Right renal pelvis (tissue), 4 donors: ENCODE measurements at places on chromosomes 16 and 17.

DNA sequence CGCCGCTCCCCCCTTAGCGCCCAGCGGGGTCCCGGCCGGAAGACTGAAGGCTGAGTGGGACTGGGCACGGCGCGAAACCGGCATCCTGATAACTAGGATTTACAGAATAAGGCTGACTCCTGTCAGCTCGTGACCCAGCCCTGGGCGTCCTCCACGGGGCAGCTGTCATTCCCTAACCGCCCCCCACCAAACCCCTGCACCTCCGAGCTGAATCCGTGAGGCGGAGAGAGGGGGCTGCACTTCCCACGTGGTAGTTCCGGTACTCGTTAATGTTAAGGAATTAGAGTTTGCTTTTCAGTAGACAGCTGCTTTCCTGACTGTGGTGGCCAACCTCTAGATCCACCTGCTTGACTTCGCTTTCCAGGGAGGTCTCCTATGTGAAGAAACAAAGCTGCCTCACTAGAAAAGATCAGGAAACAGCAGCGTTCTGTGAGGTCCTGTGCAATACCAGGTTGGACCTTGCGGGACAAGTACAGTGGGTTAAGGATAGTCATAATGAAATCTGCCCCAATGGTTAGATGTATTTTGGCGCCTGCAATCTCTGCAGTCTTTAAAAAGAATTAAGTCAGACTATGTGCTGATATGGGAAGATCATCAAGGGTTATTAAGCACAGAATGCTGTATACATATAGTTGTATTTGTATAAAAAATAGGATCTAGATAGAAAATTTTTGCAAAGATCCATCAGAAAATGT is 1.1 kb upstream of the WBP2 start:
- DNase-seq, result no peak

DNA sequence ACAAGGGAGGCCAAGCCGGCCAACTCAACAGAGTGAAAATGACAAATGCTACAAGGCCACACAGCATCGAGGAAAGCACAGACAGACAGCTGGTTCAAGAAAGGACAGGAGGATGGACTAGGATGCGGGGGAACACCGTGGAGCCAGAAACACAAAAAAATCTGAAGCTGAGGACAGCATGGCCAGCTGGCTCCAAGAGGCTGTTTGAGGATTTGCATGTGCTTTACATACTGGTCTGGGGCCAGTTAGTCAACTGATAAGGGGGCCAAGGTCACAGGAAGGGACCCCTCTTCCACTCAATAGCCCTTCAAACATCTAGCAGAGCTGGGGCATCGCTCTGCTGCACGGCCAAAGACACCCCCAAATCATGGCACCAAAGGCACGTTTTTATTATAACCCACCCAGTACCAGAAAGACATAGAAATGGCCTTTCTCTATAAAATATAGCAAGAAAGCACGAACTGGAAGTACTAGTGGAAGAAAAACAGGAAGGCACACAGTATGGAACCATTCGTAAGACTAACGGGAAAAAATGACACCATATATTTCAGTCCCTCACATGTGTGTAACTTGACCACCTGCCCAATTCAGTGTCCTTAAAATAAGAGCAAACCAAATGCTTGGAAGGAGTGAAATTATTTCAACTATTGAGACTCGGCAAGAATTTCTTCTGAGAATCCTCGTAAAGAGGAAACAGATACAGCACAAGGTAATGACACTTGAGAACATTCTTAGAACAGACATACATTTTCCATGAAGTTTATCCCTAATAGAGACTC is 7.8 kb upstream of the SRL start:
- DNase-seq, result no peak

DNA sequence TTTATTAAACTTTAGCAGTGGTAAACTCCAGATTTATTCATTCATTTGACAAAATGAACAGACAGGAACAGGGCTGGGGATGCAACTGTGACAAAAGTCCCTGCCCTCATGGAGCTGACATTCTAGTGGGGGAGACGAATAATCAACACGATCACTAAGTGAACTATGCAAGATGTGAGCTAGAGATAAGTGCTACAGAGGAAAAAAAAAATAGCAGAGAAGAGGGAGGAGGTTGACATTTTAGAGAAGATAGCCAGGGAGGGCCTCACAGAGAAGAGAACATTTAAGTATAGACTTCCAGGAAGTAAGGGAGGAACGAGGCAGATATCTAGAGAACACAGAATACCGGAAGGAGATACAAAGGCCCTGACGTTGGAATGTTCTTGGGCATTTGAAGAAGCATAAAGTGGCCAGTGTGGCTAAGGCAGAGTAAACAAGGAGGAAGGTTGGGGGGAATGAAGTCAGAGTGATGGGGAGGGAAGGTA is 17.9 kb upstream of the AP1G1 start:
- no peak for DNase-seq

DNA sequence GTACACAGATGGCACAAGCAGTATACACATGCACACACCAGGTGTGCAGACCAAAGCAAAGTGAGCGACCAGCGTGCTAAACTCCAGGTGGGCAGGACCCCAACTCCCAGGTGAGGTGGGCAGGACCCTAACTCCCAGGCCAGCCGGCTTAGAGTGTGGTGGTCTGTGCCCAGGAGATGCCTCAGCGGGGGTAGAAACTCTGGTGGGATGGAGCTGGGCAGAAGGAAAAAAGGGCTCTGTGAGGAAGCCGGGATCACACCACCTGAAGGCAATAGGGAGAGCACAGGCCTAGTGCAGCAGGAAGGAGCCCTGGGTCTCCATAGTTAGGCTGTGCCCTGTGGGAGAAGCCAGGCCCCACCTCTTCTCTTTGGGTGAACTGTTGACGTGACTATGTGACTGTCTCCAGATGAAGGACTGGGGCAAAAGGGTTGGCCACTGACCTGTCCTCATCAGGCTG is 1.6 kb upstream of the FOXJ1 start:
- no peak for DNase-seq

DNA sequence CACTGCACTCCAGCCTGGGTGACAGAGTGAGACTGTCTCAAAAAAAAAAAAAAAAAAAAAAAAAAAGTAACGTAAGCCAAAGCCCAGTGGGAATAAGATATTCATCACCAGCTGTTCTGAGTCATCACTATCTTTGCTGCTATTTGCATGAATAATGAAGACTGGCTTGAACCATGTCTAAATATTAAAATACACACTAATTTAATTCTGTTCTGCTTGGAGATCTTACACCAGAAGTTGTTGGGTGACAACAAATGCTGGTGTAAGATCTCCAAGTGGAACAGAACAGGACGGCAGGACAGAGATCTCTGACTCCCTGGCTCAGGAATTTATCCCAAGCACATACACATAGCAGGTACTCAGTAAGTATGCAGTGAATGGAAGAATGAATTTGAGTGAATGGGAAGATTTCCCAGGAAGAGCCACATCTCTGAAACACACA is 19.6 kb downstream of the DNAH17 start:
- DNase-seq, result no peak

DNA sequence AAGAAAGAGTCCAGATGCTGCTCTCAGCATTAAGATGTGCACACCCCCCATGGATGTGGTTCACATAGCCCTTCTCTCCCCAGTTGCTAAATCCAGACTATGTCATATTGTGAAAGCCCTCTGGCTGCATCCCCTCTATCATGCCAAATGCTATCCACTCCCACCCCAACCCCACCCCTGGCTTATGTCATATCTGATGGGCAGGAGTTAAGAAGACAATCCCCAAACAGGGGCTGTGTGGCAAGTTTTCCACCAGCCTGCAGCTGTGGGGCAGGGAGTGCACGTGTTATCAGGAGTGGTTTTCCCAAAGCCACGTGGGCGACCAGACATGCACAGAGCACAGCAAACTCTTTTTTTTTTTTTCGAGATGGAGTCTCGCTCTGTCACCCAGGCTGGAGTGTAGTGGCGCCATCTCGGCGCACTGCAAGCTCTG is 10.0 kb downstream of the FAM117A start:
- no peak for DNase-seq

GRCh38 chr16:72840631-72841381 is 207.1 kb downstream of the ZFHX3 start:
- no peak for DNase-seq

DNA sequence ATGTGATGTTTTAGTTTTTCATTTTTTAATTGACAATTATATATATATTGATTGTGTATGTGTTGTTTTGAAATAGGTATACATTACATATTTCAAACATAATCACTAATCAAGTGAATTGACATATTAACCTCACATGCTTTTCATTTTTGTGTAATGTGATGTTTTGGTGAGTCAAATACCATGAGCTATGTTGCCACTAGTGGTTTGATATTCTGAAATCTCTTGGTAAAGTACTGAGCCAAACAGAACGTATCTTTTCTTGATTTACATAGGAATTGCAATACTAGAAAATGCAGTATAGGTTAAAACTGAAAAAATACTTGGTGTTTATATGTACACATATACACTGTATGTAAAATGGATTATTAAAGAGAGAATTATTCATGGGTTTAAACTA is 65.2 kb upstream of the SIAH1 start:
- no peak for DNase-seq

GRCh38 chr17:54876656-54877195 is 23.9 kb upstream of the TOM1L1 start:
- no peak for DNase-seq

DNA sequence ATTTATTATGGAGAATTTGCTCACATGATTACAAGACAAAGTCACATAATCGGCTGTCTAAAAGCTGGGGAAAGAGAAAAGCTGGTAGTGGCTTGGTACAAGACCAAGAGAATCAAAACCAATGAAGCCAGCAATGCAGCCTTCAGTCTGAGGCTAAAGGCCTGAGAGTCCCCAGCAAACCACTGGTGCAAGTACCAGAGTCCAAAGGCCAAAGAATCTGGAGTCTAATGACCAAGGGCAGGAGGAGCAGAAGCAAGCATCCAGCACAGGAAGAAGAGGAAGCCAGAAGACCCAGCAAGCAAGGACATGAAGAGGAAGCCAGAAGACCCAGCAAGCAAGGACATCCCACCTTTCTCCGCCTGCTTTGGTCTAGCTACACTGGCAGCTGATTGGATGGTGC is 250.6 kb upstream of the SALL1 start:
- no peak for DNase-seq

- DNase-seq, result no peak
These were observed 93.9 kb downstream of the GSG1L start for GRCh38 chr16:27969574-27969973.

GRCh38 chr16:46974352-46974751 is 878 bp upstream of the DNAJA2 start:
- no peak for DNase-seq

- no peak for DNase-seq
These were observed 9.2 kb upstream of the UBALD2 start for GRCh38 chr17:76255801-76256429.

- no peak for DNase-seq
These were observed 292.0 kb upstream of the CDH11 start for GRCh38 chr16:65413861-65414260.

DNA sequence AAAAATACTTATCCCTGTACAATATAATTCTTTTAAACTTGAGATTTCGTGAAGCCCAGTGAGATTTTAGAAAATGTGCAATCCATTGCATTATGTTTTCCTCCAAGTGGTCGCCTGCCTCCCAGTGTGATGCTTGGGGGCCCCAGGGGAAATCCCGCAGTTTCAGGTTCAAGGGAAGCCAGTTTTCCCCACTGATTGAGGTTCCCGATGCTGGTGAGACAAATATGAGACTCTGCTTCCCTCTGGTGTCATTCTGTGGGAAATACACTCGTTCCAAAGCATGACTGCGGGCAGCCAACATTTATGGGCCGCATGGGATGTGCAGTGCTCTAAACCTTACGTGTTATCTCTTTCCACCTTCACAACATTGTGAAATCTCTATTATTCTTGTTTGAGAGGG is 200.8 kb downstream of the PRKCB start:
- DNase-seq, result no peak

- no peak for DNase-seq
These were observed 38.9 kb upstream of the C1QL1 start for GRCh38 chr17:45006927-45007461.

- no peak for DNase-seq
These were observed 80.6 kb downstream of the BRIP1 start for GRCh38 chr17:61782683-61783082.

DNA sequence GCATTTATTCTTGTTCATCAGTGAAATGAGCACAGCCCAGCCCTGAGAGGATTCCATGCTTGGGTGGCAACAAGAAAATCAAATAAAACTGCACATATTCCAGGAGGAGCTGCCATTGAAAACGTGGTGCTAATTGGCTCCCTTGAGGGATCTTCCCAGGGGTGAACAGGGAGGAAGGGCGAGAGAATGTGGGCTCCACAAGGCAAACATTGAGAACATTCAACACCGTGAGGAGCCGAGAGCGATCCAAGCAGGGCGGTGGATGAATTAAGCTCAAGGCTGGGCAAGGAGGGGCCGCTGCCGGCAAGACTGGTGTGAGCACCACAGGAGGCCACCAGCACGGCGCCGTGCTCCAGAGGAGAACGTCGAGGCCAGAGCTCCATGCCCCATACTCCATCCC is 166.9 kb downstream of the C16orf95 start:
- DNase-seq, result no peak

DNA sequence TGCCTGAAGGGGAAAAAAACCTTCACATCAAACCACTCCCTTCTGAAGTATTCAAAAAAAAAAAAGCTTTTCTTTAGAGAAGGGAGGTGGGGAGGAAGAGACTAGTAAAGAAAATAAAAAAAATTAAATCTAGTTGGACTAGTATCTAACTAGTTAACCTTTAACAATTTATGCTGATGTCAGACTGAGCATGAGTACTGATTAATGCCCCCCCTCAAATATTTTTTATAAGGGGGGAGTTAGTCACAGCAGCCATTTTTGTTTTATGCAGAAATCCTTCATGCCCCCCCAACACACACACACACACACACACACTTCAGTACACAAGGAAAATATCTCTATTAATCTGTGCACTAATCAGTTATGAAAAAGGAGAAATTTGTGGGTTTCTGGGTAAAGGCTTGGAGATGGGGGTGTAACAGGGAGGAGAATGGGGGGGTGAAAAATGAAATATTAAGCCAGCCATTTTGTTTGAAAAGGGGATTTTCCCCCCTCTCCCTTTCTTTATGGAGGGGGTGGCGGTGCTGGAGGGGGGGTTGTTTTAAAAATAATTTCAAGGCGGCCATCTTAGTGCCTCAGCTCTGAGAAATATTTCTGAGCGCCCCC is 4.7 kb upstream of the CHD3 start:
- no peak for DNase-seq

DNA sequence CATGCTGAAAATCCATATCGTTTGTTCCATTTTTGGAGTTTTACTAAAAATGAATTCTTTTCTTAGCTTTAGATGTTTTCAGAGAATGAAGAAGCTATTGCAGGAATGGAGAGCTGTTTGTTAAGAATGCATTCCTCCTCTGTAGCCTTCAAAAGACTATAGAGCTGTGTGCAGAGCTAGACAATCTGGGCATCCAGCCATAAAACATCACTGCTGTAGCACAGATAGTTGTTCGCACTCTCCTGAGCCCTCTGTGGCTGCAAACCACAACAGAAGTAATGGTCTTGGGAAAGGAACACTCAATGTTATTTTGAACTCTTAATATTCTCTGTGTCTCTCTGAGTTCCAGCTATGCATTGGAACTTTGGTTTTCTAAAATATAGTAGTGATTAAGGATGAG is 4.9 kb downstream of the TNRC6C start:
- DNase-seq, result peak; percentile 43
